GM06990 (cell line): ENCODE measurements at places on chromosomes 7 and 10.
A peak's percentile ranks its signal among the peaks of the same experiment; 100 is the strongest.

DNA sequence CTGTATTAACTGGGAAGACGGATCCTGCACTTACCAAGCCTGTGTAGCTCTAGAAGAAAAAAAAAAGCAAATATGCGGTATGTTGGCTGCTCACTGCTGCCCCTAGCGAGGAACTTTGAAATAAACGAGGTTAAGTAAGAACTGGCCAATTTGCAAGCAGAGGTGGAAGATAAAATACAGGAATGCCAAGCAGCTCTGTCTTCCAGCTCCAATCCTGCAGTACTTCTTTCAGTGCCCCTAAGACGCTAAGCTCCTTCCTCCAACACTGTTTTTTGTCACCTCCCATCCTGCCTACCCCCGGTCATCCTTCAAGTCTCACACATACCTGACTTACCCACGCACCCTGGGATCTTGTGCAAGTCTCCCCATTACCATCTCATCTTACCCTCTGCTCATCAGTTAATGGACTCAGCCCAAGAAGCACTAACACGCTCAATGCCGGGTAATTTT, 809 bp downstream of the C10orf143 start:
- DNase-seq, result peak; percentile 51

GRCh38 chr7:1748839-1749173, 78.7 kb downstream of the ELFN1 start:
- DNase-seq, result no peak

GRCh38 chr10:102542800-102543418, 39.1 kb downstream of the SUFU start:
- no peak for DNase-seq

GRCh38 chr10:76572021-76572420, 1065.6 kb downstream of the KCNMA1 start:
- DNase-seq, result no peak

DNA sequence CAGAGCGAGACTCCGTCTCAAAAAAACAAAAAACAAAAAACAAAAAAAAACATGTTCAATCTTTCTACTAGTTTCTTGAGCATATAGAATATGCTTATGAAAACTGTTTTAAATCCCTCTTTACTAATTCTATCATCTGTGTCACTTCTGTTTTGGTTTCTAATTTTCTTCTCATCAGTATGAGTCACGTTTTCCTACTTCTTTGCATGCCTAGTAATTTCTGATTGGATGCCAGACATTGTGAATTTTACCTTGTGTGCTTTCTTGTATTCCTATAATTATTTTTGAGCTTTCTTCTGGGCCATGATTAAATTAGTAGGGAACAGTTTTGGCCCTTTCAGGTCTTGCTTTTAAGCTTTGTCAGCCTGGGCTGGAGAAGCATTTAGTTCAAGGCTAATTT, 9.9 kb downstream of the MICU1 start:
- no peak for DNase-seq

DNA sequence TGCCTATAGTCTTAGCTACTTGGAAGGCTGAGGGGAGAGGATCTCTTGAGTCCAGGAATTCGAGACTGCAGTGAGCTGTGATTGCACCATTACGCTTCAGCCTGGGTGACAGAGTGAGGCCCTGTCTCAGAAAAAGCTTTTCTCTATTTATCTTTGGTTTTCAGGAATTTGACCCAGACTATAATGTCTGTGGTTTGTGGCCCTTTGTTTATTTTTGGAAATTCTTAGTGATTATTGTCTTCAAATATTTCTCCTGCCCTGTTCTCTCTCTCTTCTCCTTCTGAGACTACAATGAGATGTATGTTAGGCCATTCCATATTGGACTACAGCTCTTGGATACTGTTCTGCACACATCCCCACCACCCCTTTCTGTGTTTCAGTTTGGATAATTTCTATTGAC, 4.7 kb downstream of the MUC12 start:
- DNase-seq, result no peak

DNA sequence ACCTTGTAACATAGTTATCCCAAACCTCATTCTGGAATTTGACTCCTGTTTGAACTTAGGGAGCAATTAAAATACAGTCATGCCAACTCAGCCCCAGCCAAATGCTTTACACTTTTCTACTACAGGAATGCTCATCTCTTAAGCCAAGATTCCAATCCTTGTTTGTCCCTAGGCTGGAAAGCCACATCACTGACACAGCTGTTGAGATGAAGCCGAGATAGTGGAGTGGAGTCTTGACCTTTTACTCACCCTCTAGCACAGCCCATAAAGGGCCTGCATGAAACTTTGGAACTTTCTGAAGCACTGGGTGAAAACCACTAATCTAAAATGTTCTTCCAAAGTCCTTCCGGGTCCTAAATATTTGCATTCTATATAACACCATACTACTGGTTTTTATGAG, 247.3 kb downstream of the ETV1 start:
- no peak for DNase-seq

- DNase-seq, result no peak
These were observed 3.6 kb downstream of the CCDC71L start for GRCh38 chr7:106657085-106657991.

- DNase-seq, result no peak
These were observed 144.1 kb downstream of the C10orf105 start for GRCh38 chr10:71575451-71575850.

DNA sequence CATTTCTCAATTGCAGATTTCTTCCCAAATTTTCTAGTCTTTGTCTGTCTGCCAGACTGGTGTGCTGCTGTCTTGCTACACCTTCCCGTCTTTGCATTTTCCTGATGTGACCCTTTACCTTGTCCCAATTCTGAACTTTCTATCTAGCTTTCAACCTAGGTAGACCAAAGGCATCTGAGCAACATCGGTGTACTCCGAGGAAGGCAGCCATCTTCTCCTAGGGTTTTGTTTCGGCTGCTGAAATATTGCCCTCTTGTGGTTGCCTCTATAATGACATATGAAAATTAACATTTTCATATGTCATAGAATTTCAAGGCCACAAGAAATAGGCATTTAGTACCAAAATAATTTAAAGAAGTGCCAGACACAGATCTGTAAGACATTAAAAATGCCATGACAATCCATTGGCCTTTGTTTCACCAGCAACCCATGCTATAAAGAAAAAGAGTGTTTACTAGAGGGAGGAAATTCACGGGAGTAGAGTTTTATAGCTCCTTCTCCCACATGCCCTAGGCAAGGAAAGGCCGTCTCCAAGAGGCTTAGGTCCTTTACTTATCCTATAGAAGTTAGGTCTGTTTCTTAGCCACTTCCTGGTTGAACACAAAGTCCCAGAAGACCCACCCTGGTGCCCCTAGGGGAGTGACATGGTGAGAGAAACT, 23.4 kb downstream of the OR9A2 start:
- DNase-seq, result peak; percentile 3

DNA sequence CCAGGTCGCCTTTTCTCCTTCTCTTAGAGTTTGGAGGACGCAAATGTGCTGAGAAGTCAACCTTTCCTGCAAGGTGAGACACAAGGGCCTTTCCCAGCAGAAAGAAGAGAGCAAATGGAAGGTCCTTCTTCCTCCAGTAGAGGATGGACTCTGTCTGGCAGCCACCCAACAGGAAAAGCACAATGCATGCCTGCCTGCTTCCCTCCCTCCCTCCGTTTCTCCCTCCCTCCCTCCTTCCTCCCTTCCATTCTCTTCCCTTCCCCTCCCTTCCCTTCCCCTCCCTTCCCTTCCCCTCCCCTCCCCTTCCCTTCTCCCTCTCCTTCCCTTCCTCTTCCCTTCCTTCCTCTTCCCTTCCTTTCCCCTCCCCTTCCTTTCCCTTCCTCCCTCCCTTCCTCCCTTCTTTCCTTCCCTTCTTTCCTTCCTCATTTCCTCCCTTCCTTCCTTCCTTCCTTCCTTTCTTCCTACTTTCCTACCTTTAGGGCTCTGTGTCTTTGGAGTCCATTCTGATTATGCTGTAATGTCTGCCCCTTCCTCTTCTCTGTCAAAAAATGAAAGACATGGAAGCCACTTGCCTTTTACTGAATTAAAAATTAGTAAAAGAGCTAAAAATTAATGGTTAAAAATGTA, 66.4 kb downstream of the TRUB1 start:
- no peak for DNase-seq

- no peak for DNase-seq
These were observed 167.3 kb upstream of the MYO3A start for GRCh38 chr10:25766687-25767221.

DNA sequence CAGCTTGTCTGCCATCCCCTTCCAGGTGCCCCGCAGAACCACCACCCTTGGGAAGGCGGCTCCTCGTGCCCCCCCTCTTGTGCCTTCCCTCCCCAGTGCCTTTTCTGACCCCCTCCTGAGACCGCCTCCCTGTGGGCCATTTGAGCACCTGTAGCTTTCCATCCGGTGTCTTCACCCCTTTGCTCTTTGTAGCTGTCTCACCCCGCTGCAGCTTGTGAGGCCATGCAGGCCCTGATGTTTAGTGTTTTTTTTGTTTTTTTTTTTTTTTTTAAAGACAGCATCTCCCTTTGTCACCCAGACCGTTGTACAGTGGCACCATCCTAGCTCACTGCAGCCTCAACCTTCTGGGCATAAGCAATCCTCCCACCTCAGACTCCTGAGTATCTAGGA, 52.5 kb downstream of the CUX1 start:
- DNase-seq, result no peak

- no peak for DNase-seq
These were observed 26.4 kb downstream of the ARL4A start for GRCh38 chr7:12713625-12714378.

GRCh38 chr10:129702605-129703004, 235.6 kb downstream of the MGMT start:
- no peak for DNase-seq

GRCh38 chr7:31663072-31663471, 23.9 kb upstream of the PPP1R17 start:
- no peak for DNase-seq

GRCh38 chr10:95741807-95742467, 14.0 kb upstream of the ENTPD1 start:
- DNase-seq, result peak; percentile 49

GRCh38 chr10:974785-975074, 13.5 kb upstream of the GTPBP4 start:
- DNase-seq, result no peak

GRCh38 chr7:130929896-130930659, 196.1 kb upstream of the KLF14 start:
- DNase-seq, result no peak

DNA sequence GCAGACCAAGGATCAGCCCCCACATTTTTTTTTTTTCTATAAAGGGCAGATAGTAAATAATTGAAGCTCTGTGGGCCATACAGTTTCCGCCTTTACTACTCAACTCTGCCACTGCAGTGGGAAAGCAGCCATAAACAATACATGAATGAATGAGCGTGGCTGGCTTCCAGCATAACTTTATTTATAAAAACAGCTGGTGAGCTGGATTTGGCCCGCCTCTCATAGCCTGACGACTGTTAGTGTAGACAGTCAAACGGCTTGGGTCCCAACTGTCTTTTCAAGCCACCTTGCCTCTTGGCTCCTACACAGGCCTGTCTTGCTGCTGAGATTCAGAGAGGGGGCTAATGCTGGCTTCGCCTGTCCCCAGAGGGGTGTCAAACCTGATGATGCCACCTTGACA, 169.8 kb upstream of the GPR26 start:
- DNase-seq, result no peak

DNA sequence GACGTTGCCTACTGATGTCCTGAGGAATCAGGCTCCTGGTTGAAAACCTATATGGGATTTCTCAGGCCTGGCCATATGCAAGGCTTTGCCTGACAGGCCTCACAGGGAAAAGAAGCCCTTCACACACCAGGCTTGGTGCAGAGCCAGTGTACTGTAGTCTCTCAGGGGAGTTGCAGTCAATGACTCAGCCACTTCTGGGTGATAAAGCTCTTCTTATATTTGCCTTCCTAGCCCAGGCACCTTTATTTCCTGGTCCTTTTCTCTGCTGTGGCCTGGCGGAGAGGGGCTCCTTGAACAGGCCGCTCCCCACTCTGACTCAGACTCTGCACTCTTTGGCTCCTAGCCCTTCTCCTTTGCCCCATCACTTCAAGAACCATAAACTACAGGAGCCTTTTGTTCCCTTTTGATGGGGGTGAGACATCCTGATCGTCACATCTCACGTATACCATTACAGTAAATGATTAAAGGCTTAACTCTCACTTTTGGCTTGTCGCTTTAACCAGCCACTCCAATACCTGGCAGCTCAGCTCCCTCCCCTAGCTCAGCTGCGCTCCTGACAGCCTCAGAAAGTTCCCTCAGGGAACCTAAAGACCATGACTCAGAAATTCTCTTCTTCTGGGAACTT, 33.5 kb downstream of the DPY19L1 start:
- no peak for DNase-seq

- peak; percentile 84 for DNase-seq
These were observed at the start of gene AHR for GRCh38 chr7:17298102-17298839. TSS of gene AHR (plus strand) at chr7:17298652. CDS start at chr7:17299265, 613 bp downstream.

DNA sequence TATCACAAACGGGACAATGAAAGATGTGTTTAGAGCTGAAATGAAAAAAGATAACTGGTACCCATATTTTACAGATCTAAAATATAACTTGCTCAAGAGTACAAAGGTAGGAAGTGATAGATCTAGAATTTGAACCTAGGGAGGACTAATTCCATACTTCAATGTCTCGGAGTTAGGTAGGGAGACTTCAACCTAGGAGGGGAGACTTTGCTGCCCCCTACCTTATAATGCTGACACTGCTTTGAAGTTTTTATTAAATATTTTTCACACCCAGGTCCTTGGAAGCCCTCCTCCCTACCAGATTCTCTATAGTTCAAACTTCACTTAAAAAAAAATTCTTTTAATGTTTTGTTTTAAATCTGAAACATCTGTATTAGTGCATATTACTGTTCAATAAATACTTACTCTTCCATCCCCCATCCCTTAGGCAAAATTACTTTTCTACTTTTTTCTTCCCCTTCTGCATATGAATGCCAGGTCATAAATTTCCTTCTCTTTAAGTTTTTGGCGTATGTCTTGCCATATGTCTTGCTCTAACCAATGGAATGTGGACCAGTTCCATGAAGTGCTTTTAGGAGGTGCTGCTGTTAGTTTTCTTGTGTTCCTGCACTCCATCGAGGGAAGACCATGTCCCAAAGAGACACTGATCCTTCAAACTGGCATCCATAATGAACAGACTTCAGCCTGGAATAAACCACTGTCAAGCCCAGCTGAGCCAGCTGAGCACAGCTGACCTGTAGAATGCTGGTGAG, 57.8 kb downstream of the MICU1 start:
- DNase-seq, result no peak

- no peak for DNase-seq
These were observed 20.1 kb downstream of the ZFAND4 start for GRCh38 chr10:45652511-45652910.

DNA sequence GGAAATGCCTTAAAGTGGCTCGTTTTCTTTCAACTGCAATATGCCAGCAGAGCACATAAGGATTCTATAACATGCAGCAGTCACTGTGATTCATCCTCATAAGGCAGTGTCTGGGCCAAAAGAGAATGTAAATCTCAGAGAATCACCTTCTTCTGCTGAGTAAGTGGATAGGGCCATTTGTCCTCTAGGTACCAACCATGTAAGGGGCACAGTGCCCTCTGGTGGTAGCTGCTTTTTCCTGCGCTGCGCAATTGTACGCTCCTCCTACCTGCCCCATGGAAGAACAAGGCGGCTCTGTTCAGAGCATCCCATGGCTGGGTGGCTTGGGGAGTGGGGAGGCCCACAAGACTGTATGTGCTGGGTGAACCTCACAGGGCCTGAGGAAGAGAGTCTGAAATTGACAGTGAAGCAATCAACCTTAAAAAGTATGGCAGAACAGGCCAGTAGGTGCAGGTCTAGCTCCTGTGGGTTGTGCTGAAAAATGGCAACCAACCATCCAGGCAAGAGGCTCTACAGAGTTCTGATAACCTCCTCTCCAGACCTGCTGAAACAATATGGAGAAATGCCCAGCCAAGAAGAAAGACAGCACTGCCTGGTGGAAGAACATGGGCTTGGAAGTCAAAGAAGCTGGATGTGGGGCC, 78.6 kb upstream of the C10orf90 start:
- DNase-seq, result peak; percentile 1
